Glutamatergic neuron (in vitro differentiated cells): ENCODE measurements at places on chromosomes 7 and 10.
A peak's percentile ranks its signal among the peaks of the same experiment; 100 is the strongest.

GRCh38 chr7:69967689-69968450 lies 369.6 kb downstream of the AUTS2 start:
- no peak for DNase-seq

GRCh38 chr10:102627736-102628293 lies 16.5 kb upstream of the TRIM8 start:
- peak; percentile 62 for DNase-seq

- no peak for DNase-seq
These were observed 679.2 kb downstream of the SDK1 start for GRCh38 chr7:3980300-3980643.

DNA sequence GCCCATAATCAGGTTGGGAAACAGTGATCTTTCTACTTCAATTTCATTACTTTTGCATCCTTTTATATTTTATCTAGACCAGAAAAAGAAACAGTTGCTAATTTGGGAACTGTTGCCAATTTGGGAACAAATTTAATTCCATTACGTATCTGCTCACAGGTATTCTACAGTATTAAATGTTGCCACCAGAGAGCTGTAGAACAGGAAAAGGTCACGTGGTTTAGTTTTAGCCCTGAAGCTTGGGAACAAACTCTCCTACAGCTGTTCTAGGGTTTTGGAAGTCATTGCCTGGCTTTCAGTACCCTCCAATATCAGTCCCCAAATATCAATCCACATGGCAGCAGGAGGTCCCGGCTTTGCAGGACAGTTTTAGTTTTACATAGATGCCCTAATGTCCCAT lies 172.7 kb downstream of the DGKI start:
- DNase-seq = no peak

- DNase-seq = no peak
These were observed 1.2 kb downstream of the VPS37D start for GRCh38 chr7:73668886-73669230.

DNA sequence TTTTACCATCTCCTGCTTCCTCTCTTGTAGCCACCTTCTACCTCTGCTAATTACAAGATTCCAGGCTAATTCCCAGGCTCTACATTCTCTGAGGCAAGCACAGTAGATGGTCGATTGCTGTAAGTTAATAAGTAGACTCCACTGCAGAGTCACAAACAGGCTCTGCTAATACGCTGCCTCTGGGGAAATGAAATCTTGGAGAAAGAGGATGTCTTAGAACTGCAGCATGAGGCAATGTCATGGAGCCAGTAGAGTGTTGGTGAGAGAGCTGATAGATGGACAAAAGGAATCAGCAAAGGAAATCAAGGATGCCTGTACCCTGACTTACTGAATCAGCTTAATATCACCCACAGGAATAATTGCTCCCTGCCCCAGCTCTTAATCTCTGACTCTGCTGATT lies 1260.3 kb downstream of the XPNPEP1 start:
- DNase-seq = no peak

- no peak for DNase-seq
These were observed 187.5 kb upstream of the ADO start for GRCh38 chr10:62616885-62617590.

DNA sequence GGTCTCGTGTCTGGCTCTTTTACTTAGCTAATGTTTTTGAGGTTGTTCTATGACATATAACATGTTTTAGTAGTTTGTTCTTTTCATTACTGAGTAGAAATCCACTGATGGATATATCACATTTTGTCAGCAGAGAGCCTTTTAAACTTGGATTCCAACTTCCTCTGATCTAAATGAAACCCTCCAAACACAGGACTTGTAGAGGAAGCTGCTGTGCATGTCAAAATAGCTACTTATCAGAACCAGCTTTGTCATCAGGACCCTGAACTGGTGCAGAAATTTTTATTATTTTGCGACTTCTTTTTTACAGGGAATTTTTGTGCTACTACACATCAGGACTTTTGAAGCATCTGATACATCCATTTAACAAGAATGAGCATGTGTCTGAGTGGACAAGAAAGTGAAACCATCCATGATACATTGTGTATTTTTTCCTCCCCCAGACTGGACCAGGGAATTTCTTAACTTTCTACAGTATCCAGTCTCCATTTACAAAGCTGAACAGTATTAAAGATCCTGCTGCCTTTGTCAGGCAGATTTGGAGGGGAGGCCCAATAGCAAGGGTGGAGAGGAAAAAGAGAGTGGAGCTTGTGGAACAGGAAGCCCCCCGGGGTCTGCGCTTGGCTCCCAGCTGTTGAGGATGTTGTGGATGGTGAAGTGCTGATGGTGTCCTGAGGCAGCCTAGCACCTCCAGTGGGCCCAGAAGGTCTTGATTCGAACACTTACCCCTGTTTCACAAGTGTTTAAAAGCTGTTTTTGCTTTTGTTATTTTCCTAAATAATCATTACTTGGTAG lies 29.3 kb upstream of the MTPAP start:
- no peak for DNase-seq

DNA sequence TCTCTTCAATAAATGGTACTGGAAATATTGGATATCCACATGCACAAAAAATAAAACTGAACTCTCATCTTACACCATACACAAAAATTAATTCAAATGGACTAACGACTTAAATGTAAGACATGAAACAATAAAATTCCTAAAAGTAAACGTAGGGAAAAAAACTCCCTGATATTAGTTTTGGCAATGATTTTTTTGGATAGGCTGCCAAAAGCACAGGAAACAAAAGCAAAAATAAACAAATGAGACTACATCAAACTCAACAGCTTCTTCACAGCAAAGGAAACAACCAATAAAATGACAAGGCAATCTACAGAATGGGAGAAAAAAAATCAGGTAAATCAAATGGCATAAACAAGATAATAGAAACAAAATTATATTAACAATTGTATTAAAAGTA lies 65.7 kb downstream of the ORC5 start:
- DNase-seq = no peak

- no peak for DNase-seq
These were observed 147.0 kb downstream of the EMX2 start for GRCh38 chr10:117689566-117689965.

GRCh38 chr10:8404721-8405120 lies 350.2 kb downstream of the GATA3 start:
- no peak for DNase-seq

DNA sequence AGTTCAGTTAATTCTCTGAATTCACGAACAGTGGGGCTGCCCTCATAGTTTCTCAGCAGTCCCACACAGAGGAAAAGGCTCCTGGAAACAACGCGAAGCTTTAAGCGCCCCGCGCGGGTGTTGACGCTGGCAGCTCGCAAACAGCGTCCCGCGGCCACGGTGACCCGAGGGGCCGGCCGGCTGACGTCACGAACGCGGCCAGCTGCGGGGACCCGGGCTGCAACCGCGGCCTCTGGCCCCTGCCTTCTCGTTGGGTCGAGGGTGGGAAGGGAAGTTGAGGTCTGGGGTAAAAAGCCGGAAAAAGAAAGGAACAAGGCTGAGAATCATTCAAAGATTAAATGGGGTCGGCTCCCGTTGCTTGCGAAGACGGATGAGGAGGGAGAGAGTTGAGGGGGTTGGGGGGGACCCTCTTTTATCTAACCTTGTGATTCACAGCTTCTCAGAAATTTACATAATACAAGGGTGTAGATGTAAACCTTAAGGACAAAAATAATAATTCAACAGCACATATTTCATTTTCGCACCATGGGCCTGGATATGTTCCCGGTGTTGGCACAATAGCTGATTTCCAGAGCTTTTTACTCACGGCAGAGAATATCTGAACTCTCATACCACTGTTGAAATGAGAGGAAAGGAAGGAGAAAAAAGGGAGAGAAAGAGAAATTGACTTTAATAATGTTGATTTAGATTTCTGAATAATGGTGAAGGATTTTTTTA lies 7.3 kb upstream of the FEZF1 start:
- peak; percentile 66 for DNase-seq

DNA sequence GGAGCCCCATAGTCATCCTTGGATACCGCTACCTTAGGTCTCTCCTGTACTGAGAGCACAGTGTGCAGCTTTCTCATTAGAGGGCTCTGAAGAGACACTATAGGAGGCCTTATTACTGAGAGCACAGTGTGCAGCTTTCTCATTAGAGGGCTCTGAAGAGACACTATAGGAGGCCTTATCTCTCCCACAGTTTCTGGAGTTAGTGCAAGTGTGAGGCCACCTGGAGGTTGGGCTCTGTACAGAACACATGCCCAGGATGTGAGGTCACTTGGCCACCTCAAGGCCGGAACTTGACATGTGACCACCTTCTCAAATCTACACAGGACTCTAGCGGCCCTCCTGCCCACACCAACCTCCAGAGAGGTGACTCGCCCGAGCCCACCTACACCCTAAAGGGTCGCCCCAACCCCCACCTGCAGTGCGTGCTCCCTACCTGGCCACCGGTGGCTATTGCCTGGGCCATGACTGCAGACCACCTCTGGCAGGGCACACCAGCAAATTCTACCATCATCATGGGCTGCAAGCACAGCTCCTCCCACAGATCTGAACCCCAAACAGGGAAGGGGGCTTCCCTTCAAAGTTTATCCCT lies 24.6 kb downstream of the FRMPD2 start:
- no peak for DNase-seq

- DNase-seq = peak; percentile 68
These were observed 2.0 kb upstream of the TNRC18 start for GRCh38 chr7:5425507-5426225.

DNA sequence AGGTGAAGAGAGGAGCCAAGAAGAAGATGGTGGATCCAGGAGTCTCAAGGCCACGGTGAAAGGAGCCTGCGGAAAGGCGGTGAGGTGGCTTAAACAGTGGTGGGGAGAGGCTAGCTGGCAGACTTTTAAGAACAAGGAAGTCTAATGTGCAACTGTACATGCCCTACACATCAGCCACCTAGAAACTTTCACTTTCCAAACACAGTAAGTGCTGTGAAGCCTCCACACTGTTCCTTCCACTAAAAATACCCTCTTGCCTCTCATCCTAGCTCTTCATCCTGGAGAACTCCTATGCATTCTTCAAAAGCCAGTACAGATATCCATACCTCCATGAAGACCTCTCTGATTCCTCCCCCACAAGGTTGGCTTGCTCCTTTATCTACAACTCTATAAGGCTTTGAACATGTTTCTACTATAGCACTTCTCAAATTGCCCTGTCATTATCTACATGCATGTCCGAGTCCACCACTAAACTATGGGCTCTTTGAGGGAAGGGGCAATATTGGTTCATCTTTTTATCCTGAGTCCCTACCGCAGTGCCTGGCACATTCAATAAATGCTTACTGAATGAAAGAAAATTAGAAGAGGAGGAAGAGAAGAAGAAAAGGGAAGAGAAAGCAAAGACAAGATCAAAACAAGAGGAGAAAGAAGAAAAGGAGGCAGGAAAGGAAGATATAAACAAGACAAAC lies 54.2 kb downstream of the DNAJC12 start:
- DNase-seq = no peak

GRCh38 chr10:88915781-88916180 lies 35.7 kb downstream of the STAMBPL1 start:
- no peak for DNase-seq

DNA sequence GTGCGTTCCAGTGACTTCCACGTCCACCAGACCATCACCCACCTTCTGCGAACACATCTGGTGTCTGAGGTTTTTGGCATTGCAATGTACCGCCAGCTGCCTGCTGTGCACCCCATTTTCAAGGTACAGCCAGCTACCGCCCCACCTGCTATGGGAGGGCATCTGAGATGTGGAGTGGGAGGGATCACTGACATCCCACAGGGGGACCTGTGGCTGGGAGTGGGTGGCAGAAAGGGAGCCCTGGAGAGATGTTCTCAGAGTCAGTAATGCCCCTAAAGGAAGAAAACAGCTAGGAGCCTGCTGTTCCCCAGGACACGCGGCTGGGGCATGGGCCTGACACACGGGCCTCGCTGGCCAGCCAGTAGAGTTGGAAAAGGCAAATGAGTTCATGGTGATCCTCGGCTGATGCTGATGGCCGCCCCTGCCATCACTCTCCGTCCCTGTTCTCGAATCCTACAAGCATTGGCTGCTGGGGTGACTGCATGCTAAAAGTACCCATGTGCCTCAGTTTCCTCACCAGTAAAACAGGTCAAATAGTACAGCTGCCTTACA lies 66.6 kb downstream of the ALOX5 start:
- no peak for DNase-seq

- DNase-seq = no peak
These were observed 3.5 kb downstream of the PTPRE start for GRCh38 chr10:127910464-127910770.

DNA sequence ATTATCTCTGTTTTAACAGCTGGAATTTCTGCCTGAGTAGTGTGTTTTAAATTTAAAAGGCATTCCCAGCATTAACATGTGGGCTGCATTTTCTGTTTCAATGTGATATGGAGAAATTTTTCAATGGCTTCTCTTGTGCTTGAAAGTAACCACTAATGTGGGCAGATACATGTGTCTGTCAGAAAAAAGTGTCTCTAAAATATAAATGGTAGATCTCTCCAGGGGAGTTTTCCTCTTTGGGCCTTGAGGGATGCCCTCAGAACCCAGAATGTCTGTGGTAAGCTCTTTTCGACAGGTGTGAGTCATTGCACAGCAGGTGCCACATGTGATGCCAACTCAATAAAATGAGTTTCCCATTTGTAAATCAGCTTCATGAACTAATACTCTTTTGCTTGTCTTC lies 221.1 kb downstream of the SEMA3E start:
- no peak for DNase-seq

- no peak for DNase-seq
These were observed 60.8 kb upstream of the GDF10 start for GRCh38 chr10:47239211-47239610.

- DNase-seq = peak; percentile 38
These were observed 16.0 kb downstream of the MYOZ1 start for GRCh38 chr10:73625004-73625883.

DNA sequence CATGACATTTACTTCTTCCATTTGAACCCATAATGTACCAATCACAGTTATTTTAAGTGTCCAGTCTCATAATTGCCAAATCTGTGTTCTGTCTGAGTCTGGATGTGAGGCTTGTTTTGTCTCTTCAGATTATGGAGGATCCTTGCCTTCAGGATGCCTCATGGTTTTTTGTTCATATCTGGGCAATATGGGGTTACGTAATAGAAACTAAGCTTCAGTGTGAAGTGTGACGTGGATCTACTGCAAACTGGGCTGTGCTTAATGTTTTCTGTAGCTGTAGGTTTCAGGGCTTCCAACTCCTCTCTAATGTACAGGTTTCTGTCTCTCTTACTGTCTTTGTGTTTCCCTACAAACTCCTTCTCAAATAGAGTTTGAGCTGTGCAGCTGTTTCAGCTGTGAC lies 223.7 kb upstream of the ADARB2 start:
- no peak for DNase-seq

DNA sequence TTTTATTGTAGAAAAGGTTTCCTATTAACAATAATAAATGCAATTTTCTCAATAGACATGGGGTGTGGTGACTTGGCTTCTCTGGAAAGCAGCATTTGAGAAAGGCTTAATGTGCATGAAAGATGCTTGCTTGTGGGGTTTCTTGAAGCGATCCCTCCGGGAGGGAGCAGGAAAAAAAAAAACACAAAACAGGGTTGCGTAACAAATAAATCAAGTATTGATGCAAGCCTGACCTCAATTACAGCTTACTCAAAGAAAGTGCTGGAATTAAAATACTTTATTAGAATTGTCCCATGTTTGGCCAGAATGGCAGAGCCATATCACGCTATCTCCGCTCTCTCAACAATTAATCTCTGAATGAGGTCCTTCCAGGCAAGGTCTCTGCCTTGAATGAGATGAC lies 1612.5 kb downstream of the REEP3 start:
- no peak for DNase-seq
